ENCODE measurements at places on chromosomes 1 and 21.

DNA sequence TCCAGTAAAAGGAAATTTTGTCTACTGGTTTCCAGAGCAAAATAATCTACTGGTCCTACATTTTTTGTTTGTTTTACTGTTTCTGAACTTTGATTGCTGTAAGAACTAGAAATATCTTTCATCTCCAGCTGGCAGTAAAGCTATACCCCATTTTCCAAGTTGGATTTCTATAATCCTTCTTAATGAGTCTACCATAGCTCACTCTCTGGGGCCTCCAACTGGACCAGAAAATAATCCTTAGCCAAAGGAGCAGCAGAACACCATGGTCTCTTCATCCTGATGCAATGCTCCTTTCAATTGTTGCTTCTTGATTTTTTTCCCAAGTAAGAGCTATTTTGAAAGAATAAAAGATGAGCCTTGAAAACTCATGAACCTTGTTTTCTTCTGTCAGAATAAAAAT, 110.0 kb upstream of the COL11A1 start:
- no peak for DNase-seq

DNA sequence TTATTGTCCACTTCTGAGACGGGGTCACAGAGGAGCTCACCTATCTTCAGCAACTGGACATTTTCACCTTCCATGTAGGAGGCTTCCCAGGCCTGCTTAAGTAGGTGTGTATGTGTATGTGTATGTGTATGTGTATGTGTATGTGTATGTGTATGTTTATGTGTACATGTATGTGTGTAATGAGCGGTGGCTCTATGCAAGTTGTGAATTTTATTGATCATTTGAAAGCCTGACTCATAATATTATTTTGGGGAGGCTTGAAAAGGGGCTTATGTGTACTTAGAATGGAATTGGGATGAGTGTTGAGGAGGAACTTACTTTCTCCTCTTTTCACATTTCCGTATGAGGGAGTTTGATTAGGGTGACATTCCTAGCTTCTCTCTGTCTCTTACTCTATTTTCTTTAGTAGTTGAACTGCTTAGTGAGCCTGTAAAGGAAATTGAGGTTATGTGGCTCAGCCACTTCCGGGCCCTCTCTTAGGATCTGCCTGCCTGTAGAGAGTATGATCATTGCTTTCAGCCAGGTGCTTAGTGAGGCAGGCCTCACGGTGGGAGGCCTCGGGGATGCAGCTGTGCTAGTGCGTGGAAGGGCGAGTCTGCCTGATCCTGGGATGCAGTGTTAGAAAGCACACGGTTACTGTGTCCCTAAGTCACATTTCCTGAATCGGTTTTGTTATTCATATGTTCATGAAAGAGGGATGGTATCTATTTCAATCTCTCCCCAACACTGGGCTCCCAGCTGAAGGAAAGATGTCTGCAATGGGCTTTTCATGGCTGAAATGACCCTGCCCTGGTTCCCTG, 61.0 kb downstream of the IER5 start:
- DNase-seq, result peak; percentile 45

DNA sequence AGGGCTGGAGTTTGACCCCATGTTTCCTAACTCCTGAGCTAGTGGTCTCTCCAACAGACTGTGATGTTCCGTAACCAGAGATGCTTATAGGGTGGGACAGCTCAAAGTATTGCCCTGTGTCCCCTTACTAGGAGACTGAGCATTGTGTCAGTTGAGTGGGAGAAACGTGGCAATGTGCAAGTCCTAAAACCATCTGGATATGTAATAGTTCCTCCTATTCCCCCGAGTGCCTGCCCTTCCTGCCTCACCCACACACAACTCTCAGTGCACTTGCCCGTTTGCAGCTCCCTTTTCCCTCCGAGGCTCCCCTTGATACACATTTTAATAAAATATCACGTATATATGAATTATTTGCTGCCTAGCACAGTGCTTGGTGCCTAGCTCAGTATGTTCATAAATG, 3.4 kb downstream of the PIGV start:
- no peak for DNase-seq

DNA sequence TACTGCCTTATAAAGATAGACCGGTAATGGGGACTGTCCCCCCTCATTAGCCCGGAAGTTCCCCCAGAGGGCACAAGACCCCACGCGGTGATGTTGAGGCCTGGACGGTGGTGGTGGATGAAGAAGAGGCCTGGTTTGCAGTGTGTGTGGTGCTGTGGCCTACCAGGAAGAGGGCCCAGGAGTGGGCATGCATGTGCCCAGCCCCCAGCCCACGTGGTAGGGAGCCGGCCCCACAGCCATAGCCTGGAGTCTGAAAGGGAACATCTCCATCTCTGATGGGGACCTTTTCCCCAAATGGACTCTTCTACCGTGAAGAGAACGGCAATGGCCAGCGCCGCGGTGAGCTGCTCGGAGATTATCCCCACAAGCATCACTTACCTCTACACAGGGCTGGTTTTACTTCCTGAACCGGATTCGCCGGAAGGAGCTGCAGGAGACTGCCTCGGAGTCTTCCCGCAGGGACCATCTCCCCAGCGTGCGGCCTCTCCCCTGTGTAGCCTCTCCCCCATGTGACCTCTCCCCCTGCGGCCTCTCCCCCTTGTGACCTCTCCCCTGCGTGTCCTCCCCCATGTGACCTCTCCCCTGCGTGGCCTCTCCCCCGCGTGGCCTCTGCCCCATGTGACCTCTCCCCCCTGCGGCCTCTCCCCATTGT, 20.6 kb downstream of the RRP1 start:
- no peak for DNase-seq

DNA sequence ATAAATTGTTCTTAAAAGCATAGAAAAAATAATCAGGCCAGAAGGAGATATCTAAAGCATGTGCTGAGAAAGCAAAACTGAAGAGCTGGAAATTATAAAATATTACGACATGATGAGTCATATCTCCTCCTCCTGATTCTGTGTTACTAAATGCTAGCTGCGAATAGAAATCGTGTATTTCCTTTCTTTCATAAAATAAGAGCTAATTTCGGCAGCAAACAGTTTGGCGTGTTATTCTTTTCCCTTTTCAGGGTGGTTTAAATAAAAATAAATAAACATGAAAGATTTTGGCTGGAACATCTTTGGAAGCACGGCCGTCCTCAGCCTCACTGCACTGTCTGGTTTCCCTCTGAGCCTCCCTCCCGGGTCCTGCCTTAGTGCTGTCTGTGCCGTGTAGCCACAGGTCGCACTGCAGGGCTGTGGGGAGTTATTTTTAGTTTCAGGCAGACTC, 56.0 kb downstream of the ADARB1 start:
- DNase-seq, result no peak

DNA sequence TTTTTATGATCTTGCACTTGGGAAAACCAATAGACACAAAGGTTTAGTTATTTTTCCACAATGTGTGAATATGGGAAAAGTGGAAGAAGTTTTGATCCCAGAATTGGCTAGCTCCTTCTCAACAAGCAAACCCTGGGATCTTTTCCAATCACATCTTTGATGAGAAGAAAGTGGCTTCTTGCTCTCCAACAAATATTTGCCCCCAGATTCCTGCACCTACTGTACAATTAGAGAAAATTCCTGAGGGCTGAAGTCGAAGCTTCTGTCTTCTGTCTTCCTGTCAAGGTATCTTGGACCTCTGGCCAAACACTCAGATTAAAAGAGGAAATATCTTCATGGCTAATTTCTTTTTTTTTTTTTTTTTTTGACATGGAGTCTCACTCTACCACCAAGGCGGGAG, 113.1 kb upstream of the SLC45A1 start:
- no peak for DNase-seq

GRCh38 chr1:107954126-107954525, 10.9 kb downstream of the VAV3 start:
- no peak for DNase-seq

DNA sequence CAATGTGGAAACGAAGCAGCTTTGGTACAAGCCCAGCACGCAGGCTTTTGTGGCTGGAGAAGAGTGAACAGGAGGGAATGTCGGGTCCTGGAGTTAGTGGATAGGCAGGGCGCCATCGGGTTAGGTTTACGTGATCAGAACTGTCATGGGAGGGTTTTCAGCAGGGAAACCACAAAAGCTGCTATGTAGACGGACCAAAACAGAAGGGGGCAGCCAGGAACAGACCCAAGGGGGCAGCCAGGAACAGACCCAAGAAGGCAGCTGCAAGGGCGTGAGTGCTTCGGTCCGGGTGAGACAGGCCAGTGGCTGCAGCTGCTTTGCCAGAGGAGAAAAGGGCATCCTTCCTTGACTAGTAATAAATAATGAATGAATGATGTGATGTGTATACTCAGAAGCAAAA, 77.5 kb upstream of the KIF1B start:
- DNase-seq, result no peak

GRCh38 chr1:18743233-18743632, 112.6 kb downstream of the PAX7 start:
- no peak for DNase-seq

- DNase-seq, result no peak
These were observed 47.4 kb upstream of the USP25 start for GRCh38 chr21:15682186-15682895.

GRCh38 chr1:89351597-89352311, 12.1 kb upstream of the GBP6 start:
- no peak for DNase-seq

- no peak for DNase-seq
These were observed 25.7 kb upstream of the SPAG17 start for GRCh38 chr1:118210723-118211110.

DNA sequence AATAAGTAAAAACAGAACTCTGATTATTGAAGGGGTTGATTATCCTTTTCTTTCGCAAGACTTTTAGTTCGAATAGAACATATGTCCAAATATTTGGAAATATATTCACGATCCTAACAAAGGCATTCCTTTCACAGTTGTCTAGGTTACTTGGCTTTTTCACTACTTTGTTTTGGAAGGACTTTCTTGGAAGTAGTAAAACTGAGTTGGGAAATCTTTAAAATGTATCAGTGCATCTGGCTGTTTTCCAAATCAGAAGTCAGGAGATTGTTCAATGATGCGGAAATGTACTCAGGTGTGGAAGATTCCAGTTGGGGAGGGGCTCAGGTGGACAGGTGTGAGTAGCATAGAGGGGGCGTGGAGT, 67.1 kb downstream of the SH3BGR start:
- no peak for DNase-seq

DNA sequence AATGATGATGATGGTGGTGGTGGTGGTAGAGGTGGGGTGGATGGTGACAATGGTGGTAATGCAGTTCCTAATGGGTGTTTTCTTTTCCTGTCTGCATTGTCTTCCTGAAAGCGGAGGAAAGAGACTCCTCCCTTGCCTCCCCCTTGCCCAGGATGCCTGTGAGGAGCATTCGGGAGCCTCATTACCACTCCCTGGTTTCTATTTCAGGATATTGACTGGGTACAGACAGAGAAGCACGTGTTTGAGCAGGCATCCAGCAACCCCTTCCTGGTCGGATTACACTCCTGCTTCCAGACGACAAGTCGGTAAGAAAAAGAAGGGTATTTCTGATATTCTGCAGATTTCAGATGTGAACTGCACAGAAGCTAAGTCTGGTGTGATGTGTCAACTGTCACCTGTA, 38.8 kb downstream of the FAAP20 start:
- DNase-seq, result no peak

- DNase-seq, result no peak
These were observed 44.1 kb downstream of the ITSN1 start for GRCh38 chr21:33686386-33686785.

DNA sequence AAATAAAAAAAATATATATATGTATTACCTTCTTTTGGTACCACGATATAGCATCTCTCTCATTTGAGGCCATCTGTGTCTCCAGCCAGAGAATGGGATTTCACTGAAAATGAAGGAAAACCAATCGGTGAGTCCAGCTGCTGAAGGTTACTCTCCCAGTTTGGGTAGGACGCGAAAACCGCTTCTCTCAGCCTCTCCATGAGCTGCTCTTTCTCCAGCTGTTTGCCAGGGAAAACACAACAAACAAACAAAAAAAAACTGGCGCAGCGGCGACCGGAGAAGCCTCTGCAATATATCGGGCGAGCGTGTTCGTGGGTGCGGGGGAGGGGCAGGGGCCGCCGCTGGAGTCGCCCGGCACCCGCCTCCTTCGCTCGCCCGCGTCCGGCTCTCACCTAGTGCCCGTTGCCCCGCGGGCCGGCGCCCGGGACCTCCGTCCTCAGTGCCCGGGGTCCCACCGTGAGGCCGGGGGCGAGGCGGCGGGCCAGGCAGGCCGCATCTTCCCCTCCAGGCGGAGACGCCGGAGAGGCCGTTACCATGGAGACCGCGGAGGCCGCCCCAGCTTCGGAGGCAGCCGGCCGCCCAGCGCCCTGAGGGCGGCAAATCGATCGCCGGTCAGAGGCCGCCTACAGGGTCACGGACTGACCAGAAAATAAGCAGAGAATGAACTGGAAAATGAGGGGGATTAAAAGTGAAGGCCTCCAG, 504 bp downstream of the PHTF1 start:
- peak; percentile 40 for DNase-seq
